ENCODE measurements at places on chromosomes 5 and 9. TPM values are rescaled to one million over a fixed set of nuclear protein-coding genes. Genes with fewer than 3 reads are reported as not detected.

Gene ARHGEF37
- 6.3 TPM for total RNA-seq

Gene NR5A1
- total RNA-seq: not detected

Gene CNTFR
- total RNA-seq: 0.72 TPM

Gene LTC4S
- total RNA-seq: 13.9 TPM

Gene OR2V1
- total RNA-seq: not detected

Gene PCDHA1
- total RNA-seq: not detected

Gene SMIM33
- not detected for total RNA-seq

Gene TLR4
- 29.8 TPM for total RNA-seq

Gene CPEB4
- total RNA-seq: 21.7 TPM

Gene SAXO1
- total RNA-seq: not detected

Gene SPINK6
- total RNA-seq: not detected

Gene TAF11L10
- not detected for total RNA-seq

Gene SGTB
- 14.1 TPM for total RNA-seq

Gene MAMDC2
- total RNA-seq: 8.7 TPM

Gene FAM78A
- total RNA-seq: 0.90 TPM

Gene EIF4E1B
- not detected for total RNA-seq

Gene SOX30
- not detected for total RNA-seq

Gene CDO1
- total RNA-seq: 0.72 TPM

Gene MORN5
- not detected for total RNA-seq

Gene OR1J2
- not detected for total RNA-seq

Gene MRPS2
- 62.5 TPM for total RNA-seq

Gene NR2F1
- total RNA-seq: 85.9 TPM

Gene GFI1B
- total RNA-seq: not detected

Gene SCGB3A2
- total RNA-seq: not detected

Gene BASP1
- 118 TPM for total RNA-seq

Gene PCDHB5
- 4.5 TPM for total RNA-seq

Gene IQGAP2
- total RNA-seq: 5.8 TPM

Gene ARL14EPL
- total RNA-seq: not detected

Gene CATSPER3
- total RNA-seq: not detected

Gene ANKRD31
- 0.54 TPM for total RNA-seq

Gene POLE3
- 35.3 TPM for total RNA-seq

Gene SPATA31C1
- total RNA-seq: not detected

Gene ARSI
- total RNA-seq: 0.32 TPM

Gene PCDHB12
- total RNA-seq: 0.72 TPM

Gene MSMP
- total RNA-seq: not detected

Gene NUTM2G
- not detected for total RNA-seq

Gene LCN15
- not detected for total RNA-seq

Gene PPWD1
- 26.6 TPM for total RNA-seq

Gene JAKMIP2
- not detected for total RNA-seq

Gene ECM2
- 5.8 TPM for total RNA-seq

Gene GRM6
- total RNA-seq: not detected

Gene GHR
- total RNA-seq: 5.2 TPM

Gene SIGMAR1
- 81.8 TPM for total RNA-seq

Gene LHX6
- total RNA-seq: 1.8 TPM

Gene ADCY2
- not detected for total RNA-seq

Gene TMEM174
- not detected for total RNA-seq

Gene FBXO38
- total RNA-seq: 23.8 TPM

Gene SLC25A2
- not detected for total RNA-seq

Gene LRRC26
- not detected for total RNA-seq

Gene INSL6
- not detected for total RNA-seq

Gene SYK
- not detected for total RNA-seq

Gene PCDHB14
- 0.54 TPM for total RNA-seq

All from cardiac atrium fibroblast (primary cell).